ENCODE measurements at places on chromosomes 4 and X.
A peak's percentile ranks its signal among the peaks of the same experiment; 100 is the strongest.

GRCh38 chr4:171629737-171630136 lies 183.5 kb upstream of the GALNTL6 start:
- no peak for DNase-seq

DNA sequence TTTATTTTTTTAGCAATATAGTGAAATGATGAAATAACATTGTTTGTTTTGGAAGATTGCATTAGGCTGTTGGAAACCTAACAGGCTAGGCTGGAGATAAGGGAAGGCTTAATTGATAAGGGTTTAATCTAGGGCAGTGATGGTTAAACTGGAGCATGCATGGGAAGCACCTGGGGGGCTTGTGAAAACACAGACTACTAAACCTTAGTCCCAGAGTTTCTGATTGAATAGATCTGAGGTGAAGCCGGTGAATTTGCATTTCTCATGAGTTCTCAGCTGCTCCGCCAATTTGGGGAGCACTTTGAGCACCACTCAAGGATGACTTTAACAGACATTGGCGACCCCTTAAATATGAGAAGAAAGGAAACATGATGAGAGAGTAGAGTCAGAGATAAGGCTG lies 11.5 kb downstream of the STK26 start:
- no peak for DNase-seq

GRCh38 chr4:89639395-89639794 lies 197.6 kb downstream of the SNCA start:
- no peak for DNase-seq

DNA sequence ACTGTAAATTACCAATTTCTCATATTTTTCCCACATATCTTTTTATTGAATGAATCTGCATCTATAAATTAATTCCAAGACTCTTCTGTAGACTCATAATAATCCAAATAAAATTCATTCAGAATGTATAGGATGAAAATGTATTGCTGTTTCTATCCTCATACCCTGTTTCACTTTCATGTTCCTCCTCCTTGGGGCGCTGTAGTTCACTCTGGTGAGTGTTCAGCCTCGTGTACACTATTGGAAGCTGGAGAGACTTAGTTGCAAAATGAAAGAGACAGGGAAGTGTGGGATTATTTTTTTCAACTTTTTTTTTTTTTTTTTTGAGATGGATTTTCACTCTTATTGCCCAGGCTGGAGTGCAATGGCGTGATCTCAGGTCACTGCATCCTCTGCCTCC lies 296.1 kb downstream of the TLL1 start:
- no peak for DNase-seq

- DNase-seq = no peak
Measured at GRCh38 chr4:164428561-164428960, 325.4 kb upstream of the SMIM31 start.

GRCh38 chrX:19743386-19743785 lies 144.0 kb downstream of the SH3KBP1 start:
- DNase-seq = peak; percentile 15

DNA sequence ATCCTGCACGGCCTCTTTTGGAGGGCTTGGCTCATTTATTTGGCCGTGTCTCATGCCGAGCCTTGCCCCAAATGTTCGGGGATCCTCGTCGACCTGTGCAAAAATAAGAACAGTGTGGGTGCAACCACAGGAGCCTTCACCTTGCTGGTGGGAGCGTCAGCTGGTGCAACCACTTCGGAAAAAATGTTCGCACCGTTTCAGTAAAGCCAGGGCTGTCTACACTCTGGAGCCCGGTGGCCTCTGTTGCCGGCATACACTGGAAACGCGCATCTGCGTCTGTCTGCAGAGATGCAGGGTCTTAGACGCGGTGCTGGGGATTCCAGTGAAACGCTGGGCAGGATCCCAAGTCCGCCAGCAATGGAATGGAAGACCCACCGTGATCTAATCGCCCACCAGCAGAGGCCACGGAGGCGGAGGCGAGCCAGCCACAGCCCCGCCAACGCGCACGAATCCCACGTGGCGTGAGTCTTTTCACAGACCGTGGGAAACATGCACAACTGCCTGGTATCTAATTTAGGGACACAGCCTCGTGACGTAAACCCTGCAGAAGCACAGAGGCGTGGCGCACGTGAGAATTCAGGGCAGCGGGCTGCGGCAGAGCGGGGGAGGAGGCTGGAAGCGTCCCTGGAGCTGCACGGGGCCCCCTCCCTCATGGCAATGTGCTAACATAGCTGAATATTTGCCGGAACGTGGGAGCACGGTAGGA lies 13.8 kb upstream of the MXD4 start:
- no peak for DNase-seq

- no peak for DNase-seq
Measured at GRCh38 chr4:20480165-20480947, 219.9 kb upstream of the PACRGL start.

- no peak for DNase-seq
Measured at GRCh38 chrX:13852001-13852695, 35.3 kb upstream of the GPM6B start.

DNA sequence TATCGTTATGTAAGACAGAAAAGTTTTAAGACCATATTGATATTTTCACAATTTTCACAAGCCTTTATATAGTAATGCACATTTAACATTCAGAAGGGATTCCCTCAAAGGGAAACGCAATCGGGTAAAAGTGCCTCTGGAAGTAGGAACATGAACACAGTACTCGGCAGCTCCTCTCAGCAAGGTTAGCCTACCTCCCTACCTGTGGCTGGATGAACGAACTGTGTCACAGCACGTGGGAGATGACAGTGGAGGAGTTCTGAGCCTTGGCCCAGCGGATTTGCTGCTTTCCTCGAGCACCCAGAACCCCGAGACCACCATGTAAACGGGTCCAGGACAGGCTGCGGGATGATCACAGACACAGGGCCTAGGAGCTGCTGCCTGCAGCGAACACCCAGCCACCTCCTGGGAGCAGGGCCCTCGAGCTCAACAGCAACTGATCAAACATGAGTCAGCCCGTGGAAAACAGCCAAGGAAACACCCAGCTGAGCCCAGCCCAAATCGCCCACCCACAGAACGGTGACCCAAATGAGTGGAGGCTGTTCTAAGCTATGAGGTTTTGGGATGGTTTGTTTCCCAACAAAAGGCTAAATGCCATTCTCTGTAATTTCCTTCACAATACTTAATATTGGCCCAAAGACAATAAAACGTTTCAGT lies 30.4 kb downstream of the FAT1 start:
- DNase-seq = no peak

DNA sequence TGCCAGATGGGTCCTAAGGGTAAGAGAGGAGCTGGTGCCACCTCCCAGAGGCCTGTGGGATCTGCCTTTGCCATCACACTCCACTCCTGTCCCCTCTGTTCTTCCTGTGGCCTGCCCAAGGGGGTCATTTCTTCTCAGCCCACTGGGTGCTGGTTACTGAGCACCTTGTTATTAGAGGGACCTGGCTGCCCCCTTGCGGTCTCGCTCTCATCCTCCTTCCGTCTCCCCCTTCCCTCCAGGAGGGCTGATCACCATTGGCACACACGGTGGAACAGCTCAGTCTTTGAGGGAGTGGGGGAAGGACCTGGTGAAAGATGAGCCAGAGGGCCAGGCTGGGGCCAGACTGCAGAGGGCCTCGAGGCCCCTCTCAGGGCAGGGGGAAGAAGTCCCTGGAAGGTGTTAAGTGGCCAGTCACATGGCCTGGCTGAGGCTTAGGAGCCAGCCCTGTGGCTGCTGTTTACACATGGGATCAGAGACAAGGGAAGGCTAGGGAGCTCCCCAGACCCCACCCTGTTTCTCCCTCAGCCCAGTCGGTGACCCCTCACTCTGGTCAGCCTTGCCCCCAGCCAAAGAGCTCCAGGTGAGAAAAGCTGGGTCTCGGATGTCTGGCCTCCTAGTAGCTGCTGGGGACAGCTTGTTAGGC lies 68.1 kb downstream of the MTMR1 start:
- no peak for DNase-seq

GRCh38 chr4:138400543-138400942 lies 158.4 kb upstream of the SLC7A11 start:
- no peak for DNase-seq

Measured in activated naive CD4-positive, alpha-beta T cell treated with anti-CD3 and anti-CD28 coated beads, Interleukin-2, amount 50 U/mL, for 16 hours (primary cell).